ENCODE measurements at places on chromosomes 3 and 15.

GRCh38 chr15:81830520-81830919, 215.3 kb downstream of the MEX3B start:
- no peak for DNase-seq

DNA sequence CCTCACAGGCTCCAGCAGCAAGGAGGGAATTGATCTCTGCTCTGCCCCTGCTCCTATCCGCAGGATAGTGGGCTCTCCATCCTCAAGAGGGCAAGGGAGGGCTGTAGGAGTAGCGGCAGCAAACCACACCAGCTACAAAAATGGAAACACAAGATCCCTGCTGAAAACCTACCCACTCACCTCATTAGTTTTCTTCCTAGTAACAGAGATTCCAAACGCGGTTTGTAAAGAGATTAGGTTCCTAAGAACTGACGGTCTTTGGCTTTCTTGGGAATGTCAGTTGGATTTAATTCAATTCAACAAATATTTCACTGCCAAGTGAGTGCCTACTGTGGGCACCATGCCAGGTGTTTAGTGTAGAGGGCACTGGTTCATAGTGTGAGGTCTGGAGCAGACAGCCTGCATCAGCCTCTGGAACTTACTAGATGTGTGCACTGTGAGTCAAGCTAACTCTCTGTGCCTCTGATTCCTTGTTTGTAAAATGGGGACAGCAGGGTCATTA, 84.7 kb downstream of the MRPL46 start:
- DNase-seq: peak; percentile 7

DNA sequence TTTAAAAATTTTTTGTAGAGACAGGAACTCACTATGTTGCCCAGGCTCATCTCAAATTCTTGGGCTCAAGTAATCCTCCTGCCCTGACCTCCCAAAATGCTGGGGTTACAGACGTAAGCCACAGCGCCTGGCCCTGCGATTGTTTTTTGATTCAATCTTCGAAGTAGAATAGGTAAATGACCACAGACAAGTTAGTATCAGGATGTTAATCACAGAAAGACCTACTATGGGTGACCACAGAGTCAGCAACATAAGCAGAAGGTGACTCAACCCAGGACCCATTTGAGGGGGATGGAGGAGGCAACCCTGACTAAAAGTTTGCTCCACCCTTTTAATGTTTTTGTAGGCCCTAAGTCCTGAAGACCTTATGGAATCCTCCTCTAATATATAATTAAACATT, 10.0 kb upstream of the USP3 start:
- DNase-seq: no peak

DNA sequence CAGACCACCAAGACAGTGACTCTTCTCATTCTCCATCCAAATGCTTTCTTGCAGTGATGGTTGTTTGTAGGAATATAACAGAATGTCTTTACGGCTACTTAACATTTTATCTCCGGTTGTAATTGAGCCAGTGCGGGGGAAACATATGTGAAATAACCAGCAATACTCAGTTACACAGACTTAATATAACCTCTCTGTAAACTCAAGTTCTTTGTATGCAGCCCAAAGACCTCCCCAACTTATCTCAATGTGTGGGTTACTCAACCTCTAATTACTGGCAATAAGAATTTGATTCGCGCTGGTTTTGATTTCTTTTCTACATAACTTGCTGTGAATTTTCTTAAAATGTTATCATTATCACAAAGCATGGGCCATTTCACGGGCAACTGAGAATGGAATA, 250.6 kb downstream of the TAFA4 start:
- DNase-seq: no peak

Data from astrocyte of the spinal cord (primary cell).